ENCODE measurements at places on chromosomes 7 and 10.

DNA sequence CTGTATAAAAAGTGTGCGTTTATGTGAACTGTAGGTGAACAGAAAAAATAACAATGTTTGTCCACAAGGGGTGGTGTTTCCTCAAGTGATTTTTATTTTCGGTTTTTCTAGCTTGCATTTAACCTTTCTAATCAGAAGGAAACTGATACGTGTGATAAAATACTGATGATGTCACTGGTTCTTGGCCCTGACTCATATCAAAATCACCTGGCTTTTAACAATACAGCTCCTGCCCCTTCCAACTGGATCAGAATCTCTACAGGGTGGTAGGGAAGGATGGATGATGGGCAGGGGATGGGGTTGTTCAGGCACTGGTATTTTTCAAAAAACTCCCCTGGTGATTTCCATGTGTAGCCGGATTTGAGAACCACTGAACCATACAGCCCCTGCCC, 10.9 kb downstream of the NPFFR1 start:
- no peak for DNase-seq

GRCh38 chr7:157402911-157403534, 66.2 kb downstream of the DNAJB6 start:
- DNase-seq, result no peak

GRCh38 chr7:128137181-128137580, 103.9 kb upstream of the LEP start:
- DNase-seq, result no peak

DNA sequence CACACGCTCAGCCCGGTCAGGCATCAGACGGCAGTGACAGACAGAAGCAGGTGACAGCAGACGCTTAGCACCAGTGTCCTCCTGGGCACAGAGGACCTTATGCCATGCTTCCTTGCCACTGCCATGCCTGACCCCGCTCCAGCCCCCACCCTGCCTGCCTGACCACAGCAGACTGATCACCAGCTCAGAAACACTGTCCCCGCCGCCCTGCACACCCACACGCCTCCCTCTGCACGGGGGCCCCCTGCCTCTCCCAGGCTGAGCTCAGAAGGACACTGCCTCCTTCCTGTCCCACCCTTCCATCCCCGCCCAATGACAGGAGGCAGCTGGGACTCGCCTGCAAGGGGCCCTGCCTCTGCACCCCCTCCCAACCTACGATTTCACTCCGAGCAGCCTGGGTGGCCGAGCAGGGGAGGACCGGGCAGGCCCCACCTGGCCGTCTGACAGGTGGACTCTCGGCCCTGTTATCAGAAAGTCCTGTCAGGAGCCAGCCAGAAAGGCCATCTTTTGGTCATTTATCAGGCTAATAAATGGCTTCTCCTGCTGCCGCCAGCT, 183.4 kb downstream of the ELFN1 start:
- no peak for DNase-seq

- no peak for DNase-seq
These were observed 293.7 kb downstream of the DNAJB9 start for GRCh38 chr7:108863227-108863848.

GRCh38 chr7:17168416-17168815, 130.0 kb upstream of the AHR start:
- DNase-seq, result no peak

- no peak for DNase-seq
These were observed 296.3 kb upstream of the SEMA3D start for GRCh38 chr7:85483177-85483576.

DNA sequence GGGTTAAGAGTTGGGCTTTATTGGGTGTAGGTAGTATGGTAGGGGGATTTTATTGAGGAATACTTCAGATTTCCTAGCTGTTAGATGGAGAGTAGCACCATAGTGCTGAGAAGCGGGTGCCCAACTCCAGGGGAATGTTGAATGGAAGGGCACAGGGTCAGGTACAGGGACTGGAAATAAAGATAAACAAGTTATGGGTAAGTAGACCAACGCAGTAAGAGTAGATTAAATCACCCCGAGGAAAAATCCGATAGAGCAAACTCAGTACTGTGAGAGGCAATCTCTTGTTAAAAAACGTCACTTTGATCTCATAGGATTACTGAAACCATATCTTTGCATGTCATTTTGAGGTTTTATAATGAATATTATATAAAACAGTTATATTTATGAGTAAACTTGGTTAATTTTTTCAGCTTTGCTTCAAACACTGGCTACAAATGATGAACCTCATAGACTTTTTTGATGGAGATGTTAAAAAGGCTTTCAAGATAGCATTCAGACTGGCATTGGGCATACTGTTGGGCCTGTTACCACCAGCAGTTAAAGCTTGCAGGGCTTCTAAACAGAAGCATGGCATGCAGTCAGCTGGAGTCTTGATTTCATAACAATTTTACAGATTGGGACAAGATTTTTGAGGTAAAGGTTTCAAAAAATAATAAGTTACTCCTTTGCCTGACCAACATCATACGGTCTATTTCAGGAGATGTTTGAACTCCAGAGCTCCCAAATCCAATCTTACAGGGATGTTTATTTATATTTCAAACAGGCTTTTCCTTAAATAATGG, 7.1 kb downstream of the AHR start:
- no peak for DNase-seq

GRCh38 chr10:66852811-66853210, 73.0 kb upstream of the LRRTM3 start:
- no peak for DNase-seq
